ENCODE measurements at places on chromosomes 7 and 10.

DNA sequence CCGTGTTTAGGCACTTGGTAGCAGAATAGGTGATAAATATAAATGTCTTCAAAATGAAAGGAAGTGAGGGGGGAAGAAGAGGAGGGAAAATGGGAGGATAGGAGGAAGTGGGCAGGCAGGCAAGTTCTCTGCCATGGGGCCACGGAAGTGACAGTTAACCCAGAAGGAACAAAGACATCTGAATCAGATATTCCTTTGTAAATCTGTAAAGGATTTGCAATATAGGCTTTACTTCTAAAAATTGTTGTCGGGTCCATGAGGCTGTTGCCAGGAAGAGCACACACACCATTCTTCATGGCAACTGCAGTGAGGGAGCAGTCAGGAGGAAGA lies 23.7 kb upstream of the RASSF4 start:
- DNase-seq: no peak

DNA sequence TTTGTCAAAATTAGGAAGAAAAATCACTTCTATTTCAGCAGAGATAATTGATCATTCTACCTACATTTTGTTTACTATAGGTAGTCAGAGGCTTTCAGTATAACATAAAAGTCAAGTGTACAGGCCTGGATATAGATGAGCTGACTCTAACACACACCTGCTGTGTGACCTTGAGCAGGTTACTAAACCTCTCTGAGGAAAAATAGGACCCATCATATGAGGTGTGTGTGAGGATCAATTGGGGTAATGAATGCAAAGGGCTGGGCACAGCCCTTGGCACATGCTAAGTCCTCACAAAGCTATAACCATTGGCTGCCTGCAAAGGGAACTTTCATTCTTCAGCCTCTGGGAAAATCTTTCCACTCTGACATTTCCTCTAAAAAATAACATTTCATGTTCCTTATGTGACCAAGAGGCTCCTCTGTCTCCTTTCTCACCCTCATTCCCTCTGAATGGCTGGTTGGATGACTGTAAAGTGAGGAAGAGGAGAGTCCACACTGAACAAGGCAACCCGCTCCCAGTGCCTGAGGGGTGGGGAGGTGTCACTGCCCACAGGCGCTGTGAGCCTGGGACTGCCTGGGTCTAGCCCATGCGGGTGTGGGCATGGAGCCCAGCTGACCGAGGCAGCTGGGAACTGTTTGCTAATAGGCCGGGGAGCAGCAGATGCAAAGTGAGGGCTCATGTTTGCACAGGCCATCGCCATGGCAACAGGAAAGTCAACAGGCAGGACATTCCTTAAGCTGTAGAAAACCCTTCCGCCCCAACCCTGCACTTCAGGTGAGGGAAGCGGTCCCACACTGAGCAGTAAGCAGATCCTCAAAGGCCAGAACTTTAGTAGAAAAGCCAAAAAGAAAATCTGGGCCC lies 36.8 kb downstream of the MYOF start:
- DNase-seq: no peak

DNA sequence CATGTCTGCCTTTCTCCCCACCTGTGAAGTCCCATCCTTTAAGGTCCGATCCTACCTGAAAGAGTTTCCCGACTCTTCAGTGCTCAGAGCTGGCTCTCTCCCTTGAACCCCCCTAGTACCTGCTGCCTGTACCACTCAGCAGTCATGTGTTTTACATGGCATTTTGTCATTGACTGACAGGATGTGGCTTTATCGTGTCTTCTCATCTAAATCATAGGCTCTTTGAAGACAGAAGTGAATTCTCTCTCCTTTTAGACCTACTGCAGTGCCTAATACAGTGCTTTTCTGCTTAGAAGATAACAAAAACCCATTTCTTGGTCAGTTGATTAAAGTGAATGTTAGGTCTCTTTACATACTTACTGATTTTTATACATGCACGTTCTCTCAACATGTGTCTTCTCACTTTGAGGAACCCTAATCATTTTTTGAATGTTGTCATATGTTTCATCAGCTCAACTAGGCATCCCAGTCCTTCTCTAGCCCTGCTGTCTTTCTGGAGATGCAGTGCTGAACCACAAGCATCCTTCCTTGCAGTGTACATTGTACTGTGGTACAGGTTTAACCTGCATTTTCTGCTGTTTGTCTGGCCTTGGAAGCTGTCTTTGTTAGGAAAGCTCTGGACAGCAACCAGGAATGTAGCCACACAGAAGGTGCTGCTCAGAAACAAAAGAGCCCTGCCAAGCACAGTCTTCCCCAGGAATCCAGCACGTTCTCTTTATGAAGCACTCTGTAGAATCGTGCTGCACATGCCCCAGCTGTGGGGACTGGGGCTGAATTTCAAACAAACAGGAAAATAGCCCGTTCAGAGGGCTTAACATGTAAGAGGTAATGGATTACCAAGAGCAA lies 28.1 kb upstream of the LRRC4 start:
- DNase-seq: no peak

- no peak for DNase-seq
Observed at GRCh38 chr10:129570185-129570584, 103.1 kb downstream of the MGMT start.

Measured in stimulated activated CD4-positive, alpha-beta T cell treated with anti-CD3 and anti-CD28 coated beads, Interleukin-1b, Interleukin-23, amount 100 ng/mL, for 1 hour (primary cell).